ENCODE measurements at places on chromosomes 13 and 19.
A peak's percentile ranks its signal among the peaks of the same experiment; 100 is the strongest.

GRCh38 chr13:110503979-110504499 is 57.5 kb downstream of the RAB20 start:
- no peak for DNase-seq

DNA sequence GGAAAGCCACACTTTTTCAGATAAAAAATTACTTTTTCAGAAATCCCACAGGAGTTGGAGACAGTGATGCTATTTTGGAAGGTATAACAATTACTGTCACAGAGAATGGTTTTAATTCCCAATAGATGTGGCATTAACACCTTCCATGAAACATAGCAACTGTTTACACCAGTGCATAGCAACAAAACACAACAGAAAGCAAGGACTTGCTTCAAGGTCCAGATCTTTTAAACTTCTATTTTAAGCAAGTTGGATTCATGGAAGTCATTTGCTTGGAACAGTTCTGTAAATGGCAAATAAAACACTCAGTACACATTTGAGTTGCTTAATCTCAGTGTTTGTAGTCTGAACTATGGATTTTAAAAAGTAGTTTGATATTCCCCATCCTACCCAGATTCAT is 385.9 kb upstream of the SPRY2 start:
- no peak for DNase-seq

GRCh38 chr19:40685563-40685962 is 4.9 kb downstream of the NUMBL start:
- no peak for DNase-seq

- DNase-seq: no peak
These were observed 177.7 kb upstream of the IRS2 start for GRCh38 chr13:109963960-109964563.

GRCh38 chr13:31476753-31477152 is 262.6 kb upstream of the RXFP2 start:
- no peak for DNase-seq

DNA sequence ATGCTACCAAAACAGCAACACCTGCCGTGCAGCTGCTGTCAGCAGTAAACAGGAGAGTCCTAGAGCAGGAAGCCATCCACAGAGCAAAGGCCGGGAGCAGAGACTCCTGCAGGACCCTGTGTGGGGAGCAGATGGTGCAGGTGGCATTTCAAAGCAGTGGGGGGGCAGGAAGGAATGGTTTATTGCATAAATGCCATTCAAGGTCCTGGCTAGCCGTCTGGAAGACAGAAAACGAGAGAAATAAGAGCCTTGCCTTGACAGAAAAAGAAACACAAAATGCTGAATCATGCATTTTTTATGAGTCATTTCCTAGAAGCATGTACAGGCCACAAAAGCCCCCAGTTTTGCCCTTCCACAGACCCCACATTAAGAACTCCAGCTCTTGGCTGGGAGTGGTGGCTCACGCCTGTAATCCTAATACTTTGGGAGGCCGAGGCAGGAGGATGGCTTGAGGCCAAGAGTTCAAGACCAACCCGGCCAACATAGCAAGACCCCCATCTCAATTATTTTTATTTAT is 5.4 kb downstream of the RSPH6A start:
- DNase-seq: no peak

DNA sequence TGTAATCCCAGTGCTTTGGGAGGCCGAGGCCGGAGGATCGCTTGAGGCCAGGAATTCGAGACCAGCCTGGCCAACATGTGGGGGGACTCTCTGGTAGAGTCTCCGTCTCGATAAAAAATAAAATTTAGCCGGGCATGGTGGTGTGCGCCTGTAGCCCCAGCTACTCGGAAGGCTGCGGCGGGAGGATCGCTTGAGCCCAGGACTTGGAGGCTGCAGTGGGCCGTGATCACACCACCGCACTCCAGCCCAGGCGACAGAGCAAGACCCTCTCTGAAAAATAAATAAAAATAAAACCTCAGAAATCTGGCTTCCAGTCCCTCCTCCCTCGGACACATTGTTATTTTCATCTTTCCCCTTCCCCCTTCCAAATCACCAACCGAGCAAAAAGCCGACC is 332 bp downstream of the IRGQ start:
- no peak for DNase-seq

DNA sequence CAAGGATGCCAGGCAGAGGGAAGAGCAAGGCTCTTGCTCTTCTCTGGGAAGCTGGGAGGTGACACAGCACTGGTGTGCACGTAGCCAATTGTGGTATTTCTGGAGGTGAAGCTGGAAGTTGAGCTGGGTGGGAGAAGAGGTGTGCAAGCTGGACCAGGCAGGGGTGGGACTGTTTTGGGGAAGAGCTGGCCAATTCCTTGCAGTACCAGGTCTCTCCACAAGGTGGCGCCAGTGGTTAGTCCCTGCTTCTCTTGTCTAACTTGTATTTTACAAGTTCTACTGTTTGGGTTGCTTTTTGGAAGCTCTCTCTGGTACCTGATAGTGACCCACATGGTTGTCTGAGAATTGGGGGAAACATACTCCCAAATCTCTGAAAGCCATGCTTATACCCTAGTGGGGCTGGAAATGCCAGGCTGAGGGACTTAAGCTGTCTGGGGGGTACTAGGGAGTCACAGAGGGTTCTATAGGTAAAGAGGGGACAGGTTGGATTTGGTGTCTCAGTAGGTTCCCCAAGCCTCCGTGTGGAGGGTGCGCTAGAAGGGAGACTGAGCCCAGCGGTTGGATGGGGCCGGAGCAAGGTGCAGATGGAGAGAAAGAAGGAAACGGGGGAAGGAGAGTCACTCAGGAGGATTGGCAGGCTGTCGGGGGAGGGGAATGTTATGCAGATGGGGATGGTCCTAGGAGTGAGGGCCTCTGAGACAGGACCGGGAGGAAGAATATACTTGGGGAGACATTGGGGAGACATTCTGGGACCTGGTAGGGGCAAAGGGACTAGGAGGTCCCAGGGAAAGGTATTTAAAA is 3.0 kb downstream of the HPN start:
- peak; percentile 32 for DNase-seq

GRCh38 chr13:55606045-55606665 is 1534.6 kb upstream of the PRR20A start:
- no peak for DNase-seq

DNA sequence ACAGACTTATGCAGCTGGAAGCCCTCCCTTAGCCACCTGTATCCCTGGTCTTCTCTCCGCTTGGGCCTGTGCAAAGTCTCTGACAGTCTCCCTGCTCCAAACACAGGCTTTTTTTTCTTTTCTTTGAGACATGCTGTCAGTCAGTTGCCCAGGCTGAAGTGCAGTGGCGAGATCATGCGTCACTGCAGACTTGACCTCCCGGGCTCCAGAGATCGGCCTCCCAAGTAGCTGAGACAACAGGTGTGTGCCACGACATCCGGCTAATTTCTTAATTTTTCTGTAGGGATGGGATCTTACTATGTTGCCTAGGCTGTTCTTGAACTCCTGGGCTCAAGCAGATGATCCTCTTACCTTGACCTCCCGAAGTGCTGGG is 1.6 kb downstream of the MZF1 start:
- DNase-seq: no peak

GRCh38 chr19:35350591-35350990 is 2.9 kb downstream of the FFAR1 start:
- DNase-seq: no peak

DNA sequence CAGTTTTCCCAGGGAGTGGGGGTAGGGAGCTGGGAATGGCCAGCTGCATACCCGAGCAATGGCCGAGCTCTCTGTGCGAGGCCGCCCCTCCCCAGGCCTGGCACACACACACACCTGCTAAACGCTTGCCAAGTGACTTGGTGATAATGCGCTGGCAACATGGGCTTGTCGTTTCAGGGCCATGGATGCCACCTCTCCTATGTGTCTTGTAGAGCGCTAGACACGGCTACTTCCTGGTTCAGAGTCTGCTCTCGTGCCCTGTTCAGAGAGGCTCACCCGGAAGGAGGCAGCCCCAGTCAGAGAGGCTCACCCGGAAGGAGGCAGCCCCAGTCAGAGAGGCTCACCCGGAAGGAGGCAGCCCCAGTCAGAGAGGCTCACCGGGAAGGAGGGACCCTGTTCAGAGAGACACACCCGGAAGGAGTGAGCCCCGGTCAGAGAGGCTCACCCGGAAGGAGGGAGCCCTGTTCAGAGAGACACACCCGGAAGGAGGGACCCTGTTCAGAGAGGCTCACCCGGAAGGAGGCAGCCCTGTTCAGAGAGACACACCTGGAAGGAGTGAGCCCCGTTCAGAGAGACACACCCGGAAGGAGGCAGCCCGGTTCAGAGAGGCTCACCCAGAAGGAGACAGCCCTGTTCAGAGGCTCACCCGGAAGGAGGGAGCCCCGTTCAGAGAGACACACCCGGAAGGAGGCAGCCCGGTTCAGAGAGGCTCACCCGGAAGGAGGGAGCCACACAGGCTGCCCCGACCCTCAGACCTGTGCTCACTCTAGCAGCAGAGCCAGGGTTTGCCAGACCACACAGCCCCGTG is 4.2 kb downstream of the ADPRHL1 start:
- peak; percentile 9 for DNase-seq

DNA sequence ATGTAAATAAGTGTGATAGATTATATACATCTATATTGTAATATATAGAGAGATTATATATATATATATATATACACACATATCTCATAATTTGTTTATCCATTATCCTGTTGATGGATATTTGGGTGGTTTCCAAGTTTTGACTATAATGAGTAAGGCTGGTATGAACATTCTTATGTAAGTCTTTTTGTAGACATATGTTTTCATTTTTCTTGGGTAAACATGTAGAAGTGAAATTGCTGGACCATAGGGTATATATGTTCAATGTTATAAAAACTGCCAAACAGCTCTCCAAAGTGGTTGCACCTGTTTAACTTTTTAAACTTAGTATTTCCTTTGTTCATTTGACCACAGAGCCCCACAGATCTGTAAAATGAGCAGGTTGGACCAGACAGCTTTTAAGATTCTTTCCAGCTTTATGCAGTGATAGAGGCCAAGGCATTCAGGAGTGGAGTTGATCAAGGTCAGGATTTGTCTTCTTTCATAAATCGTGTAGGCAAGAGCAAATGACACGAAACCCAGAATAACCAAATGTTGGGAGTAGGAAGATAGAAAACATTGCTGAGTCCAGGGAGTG is 21.7 kb upstream of the KATNAL1 start:
- no peak for DNase-seq

- no peak for DNase-seq
These were observed 15.8 kb upstream of the NPAS1 start for GRCh38 chr19:47003611-47004465.

- DNase-seq: peak; percentile 51
These were observed 72.4 kb upstream of the CLDN10 start for GRCh38 chr13:95480131-95480545.

GRCh38 chr13:98315902-98316301 is 138.8 kb upstream of the RNF113B start:
- DNase-seq: no peak

GRCh38 chr13:68125087-68125480 is 894.9 kb upstream of the PCDH9 start:
- DNase-seq: no peak

DNA sequence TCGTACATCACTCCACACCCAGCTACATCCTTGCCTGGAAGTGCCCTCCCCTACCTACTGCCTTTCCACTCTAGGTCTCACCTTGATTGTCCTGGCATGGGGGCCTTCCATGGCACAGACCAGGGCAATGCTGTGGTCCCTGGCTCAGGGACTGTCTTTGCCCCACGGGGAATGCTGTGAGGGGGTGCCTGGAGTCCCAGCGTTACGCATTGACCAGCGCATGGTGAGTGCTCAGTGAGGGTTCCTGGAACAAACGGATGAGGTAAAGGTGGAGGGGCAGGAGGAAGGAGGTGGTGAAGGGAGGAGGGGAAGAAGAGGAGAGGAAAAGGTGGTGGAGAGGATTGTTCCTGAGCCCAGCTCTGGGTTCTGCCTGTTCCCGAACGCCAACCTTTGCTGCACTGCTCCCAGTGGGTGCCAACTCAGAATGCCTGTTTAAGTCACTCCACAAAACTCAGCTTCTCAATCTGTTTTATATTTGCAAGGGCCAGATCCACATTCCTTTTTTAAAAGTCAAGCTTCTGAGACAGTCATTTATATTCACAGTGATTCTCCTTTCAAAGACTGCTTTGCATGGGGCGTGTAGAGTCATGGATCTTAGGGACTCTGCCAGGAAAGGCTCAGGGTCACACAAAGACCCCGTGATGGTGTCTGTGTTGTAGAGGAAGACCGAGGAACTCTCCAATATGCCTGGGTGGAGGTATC is 40.8 kb downstream of the CHST8 start:
- DNase-seq: no peak

- DNase-seq: no peak
These were observed 53.1 kb upstream of the ATXN8OS start for GRCh38 chr13:70054572-70054971.

- DNase-seq: no peak
These were observed 24.1 kb downstream of the SLC25A30 start for GRCh38 chr13:45393941-45394570.

DNA sequence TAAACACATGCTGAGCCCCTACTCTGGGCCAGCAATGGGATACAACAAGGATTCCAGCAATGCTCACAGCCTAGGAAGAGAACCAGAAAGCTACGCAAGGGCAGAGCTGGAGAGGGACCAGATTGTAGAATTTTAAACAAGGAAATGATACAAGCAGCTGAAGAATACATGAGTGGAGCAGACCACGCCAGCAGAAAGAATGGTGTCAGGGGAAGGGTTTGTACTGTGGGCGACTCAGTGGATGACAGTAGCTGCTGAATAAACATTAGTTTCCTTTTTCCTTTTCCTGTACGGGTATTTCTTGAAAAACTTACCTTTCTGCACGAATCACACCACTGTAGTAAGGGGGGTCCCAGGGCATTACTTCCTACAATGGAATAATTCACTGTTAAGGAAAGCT is 30.7 kb downstream of the MIPEP start:
- DNase-seq: no peak

GRCh38 chr19:44303976-44304568 is 753 bp downstream of the ZNF235 start:
- no peak for DNase-seq

DNA sequence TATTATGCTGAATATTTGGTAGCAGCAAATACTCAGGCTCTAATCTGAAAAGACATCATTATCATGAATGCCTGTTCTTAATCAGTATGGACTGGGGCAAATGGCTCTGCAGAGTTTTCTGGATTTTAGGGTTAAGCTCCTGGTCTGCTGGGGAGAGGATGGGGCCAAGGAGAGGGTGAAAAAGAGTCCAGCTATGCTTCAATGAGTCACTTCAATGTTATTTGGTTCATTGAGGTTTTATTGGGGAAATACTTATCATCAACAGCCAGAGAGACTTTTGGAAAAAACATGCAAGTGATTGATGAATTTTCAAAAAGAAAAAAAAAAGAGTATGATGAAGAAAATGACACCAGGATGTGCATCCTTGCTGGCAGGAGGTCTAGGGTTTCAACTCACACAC is 278.3 kb downstream of the UQCRFS1 start:
- no peak for DNase-seq

Data from T-helper 2 cell treated with Interferon-gamma antibody and Interleukin-4, amounts not matched to agents 5 μg/mL and 100 μg/mL, for 36 hours (primary cell).